ENCODE measurements at places on chromosomes 4 and X.

DNA sequence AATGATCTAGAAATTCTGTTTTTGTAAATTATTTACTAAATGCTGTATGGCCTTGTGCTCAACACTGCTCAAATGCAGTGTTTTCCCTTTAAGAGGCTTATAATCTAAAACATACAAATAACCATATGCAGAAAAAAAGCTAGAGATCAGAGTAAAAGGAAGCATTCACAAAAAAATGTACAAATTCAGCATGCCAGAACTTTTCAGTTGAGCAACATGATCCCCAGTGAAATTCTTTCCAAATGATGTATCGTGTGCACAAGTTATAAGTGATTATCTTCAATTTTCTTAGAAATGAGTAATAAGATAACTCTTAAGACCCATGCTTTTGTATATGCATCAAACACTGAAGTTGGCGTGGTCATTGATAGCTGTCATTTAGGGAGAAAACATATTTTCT is 5.0 kb downstream of the GPC3 start:
- no peak for DNase-seq

DNA sequence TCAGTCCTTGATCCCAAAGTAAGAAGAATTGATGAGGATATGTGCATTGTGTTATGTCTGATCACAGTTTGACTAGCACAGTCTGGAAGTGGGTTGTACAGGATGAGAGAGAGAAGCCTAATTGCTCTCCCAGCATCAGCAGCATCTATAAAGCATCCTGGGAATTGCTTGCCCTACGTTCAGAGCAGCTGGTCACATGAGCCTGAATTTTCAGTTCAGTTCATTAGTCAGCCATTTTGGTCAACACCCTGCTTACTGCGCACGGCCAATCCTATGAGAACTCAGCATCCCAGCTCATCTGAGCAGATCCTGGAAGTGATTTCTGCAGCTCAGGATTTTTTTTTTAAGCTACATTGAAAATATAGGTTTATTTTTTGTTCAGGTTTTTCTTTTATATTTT is at the start of gene RUFY3:
Gene RUFY3, plus strand, starts transcription at position 218 of the 400 bp plus-strand sequence. CDS start 610 bp downstream, outside the sequence.
- DNase-seq: no peak

DNA sequence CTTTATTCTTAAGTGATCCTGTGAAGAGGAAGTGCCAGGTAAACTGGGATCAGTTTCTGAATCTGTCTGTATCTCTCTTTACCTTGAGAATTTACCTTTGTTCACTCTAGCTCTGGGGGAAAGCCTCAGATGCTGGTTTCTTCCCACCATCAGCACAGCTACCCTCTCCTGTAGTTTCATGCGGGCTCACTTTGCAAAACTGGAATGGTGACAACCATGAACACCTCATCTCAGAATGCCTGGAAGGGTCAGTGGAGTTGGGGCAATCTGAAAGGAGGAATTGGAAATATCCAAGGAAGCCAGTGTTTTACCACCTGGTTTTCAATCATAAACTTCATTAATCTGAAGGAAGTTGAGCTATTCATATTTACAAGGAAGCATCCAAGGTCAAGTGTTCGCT is 30.8 kb upstream of the DCX start:
- DNase-seq: no peak

- no peak for DNase-seq
These were observed 24.0 kb upstream of the AFAP1 start for GRCh38 chr4:7963691-7964090.

DNA sequence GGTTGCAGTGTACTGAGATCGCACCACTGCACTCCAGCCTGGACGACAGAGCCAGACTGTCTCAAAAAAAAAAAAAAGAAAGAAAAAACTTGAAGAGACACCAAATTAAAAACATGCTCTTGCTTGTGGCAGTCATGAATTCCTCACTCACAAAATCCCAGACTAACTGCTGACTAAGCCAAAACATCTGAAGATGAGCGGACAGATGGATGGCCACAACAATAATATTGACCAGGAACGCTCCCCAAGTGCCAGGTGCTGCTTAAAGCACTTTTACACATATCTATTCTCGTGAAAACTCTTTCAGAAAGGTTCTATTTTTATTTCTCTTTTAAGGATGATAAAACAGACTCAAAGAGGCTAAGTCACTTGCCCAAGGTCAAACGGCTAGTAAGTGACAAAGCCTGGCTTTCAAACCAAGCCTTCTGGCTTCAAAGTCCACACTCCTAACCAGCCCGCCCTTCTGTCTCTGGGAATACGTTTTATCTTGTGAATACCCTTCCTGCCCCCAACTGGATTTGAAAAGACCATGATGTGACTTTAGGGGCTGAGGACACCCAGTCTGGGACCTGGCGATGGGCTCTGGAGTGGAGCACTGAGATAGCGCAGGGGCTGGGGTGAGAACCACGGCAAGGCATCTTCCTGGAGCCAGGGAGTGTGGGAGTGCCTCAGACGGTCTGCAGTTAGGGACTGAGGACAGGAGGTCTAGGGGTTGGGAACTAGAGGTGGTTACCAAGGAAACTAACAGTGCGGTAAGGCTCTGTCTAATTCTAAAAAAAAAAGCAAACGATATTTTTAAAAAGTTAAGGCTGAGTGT is 9.5 kb upstream of the CXCR3 start:
- no peak for DNase-seq

DNA sequence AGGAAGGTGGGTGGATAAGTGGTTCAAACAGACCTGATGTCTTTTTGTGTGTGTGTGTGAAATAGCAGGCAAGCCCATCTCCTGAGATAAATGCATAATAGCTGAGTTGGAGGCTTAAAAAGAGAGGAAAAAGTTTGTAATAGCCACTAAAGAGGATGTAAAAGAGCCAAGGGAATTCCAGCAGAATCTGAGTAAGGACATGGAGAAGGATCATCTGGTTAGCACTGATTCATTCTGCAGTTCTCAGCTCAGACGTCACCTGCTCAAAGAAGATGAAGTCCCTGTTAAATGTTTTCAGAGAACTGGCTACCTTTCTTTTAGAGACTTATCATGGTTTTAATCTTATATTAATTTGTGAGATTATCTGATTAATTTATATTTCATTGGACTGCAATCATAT is 21.0 kb upstream of the IL13RA2 start:
- DNase-seq: no peak

DNA sequence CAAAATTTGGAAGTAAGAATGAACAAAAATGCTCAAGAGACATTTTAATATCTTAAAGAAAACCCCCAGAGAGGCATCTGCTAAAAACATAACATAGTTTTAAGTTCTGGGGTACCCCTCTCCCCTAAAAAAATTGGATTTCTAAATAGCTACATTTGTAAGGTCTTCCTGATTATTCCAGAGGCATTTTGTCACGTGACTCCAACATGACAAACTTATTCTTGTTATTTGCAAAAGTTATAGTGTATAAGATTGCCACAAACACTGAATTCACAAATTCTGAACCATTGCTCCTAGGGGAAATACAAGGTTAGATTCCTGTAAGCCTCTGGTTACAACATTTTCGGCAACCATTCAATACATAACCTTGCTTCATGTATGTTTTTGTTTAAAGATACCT is 73.4 kb downstream of the COL25A1 start:
- no peak for DNase-seq

DNA sequence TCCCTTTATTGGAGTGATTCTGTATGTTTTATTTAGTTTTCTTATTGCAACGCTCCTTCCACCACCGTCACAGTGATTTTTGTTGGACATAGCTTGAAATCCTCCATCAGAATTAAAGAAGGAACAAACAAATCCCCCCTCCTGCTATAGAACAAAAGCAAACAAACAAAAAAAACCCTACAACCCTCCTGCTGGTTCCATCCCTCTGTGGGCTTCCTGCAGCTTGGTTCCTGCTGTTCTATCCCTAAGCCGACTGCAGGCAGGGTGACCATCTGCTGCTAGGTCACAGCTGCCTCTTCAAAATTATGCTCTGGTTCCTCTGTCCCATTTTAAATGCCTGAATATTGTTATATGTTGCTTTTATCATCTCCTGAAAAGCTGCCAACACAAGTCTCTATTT is 116.8 kb upstream of the AGA start:
- no peak for DNase-seq

DNA sequence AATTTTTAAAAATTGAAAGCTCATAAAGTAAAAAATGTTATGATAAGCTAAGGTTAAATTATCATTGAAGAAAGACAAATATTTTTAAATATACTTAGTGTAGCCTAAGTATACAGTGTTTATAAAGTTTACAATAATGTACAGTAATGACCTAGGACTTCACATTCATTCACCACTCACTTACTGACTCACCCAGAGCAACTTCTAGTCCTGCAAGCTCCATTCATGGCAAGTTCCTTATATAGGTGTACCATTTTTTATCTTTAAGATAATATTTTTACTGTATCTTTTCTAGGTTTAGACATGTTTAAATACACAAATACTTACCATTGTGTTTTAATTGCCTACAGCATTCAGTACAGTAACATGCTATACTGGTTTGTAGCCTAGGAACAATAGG is 112.3 kb upstream of the RADX start:
- DNase-seq: no peak

GRCh38 chr4:109532182-109532581 is 27.9 kb upstream of the MCUB start:
- no peak for DNase-seq

GRCh38 chrX:45756557-45756956 is 555.9 kb upstream of the DIPK2B start:
- DNase-seq: no peak

DNA sequence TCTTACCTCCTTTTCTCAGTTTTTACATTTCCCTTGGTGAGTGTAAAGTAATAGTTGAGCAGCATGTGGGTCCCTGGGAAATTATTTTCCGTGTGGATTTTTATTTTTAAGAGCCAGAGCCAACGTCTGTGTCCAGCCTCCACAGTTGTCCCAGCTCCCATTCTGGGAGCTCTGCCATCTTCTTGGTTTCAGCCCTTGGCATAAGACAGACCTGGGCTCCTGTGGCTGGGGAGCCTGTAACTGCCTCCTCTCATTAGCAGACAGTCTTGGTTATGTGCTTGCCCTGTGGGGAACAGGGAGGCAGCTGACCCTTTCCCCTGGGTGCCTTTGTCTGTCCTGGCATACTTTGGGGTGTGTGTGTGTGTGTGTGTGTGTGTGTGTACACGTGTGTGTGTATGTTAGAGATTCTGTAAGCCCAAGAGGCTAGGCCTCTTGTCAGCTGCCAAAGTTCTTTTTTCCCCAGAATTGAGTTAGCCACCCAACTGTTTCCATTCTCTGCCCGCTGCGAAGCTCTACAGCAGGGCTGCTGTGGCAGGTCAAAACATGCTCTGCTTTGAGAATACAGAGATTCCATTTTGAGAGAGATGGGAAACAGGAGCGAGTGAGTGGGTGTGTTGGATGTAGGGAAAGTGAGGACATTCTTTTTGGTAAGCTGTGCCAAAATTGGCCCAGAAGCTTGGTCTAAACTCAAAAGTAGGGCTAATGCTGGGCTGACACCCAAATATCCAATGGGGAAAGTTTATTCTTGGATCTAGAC is 140.7 kb downstream of the TMEM164 start:
- no peak for DNase-seq

DNA sequence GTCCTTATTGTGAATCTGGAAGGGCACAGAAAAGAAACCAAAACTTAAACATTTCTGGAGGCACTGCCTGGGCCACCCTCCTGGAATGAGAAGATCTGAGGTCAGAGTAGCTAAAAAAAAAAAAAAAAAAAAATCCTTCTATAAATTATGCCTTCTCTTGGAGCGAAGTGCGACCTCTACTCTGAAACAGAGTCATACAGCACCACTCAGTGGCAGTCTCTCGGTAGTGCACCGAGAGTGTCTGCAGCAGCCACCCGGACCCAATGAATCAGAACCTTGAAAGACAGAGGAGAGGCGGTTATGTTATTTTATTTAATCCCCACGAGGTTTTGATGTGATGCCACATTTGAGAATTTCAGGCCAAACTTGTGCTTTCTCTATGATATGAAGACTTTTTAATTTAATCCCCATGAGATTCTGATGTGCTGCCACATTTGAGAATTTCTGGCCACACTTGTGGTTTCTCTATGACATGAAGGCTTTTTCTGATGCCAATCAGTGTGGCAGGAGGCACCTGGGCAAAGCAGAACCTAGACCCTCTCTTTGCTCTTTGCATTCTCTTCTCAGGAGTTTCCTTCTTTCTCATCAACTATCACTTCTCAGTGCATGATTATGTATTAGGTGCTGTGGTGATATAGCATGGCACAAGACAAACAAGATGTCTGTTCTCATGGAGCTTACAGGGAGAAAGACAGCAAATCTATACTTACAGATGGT is 5.6 kb upstream of the CT47C1 start:
- DNase-seq: no peak

GRCh38 chrX:3599802-3600430 is 113.5 kb downstream of the PRKX start:
- DNase-seq: no peak

DNA sequence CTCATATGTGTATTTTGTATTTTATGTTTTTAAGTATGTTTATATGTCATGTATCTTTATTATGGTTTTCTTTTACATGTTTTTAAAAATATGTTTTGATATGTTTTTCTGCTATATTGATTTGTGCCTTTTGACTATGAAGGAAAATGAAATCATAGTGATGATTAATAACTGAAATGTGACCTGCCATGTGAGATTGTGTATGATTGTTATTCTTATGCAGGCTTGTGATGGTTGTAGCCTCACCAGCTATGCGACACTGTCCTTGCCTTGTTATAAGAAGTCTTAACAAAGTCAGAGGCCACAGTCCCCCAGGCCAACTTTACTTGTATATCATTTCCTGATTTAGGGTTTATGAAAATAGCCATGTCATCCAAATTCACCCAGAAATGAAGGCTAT is 83.2 kb downstream of the TMEM131L start:
- DNase-seq: no peak

GRCh38 chr4:42673082-42673425 is 16.1 kb upstream of the ATP8A1 start:
- DNase-seq: no peak

GRCh38 chr4:43243433-43244116 is 351.1 kb downstream of the GRXCR1 start:
- no peak for DNase-seq

DNA sequence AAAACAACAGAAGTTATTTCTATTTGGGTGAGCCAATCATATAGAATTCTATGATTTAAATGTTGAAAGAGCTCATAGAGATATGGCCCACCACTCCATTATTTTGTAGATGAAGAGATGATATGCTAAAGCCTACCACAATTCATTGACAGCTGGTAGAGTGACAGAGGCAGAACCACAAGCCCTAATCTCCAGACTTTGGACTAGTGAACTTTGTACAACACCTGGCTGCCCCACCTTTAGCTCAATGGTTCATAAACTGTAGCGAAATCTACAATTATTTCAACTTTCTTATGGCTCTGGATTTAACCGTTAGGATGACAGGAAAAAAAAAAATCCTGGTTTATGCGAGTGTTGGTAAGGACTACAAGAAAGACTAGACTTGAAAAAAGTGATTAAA is 50.9 kb downstream of the PRKG2 start:
- DNase-seq: no peak

GRCh38 chrX:53281321-53281822 is at the start of gene IQSEC2:
TSS of gene IQSEC2 (minus strand) at chrX:53281584.
- no peak for DNase-seq

DNA sequence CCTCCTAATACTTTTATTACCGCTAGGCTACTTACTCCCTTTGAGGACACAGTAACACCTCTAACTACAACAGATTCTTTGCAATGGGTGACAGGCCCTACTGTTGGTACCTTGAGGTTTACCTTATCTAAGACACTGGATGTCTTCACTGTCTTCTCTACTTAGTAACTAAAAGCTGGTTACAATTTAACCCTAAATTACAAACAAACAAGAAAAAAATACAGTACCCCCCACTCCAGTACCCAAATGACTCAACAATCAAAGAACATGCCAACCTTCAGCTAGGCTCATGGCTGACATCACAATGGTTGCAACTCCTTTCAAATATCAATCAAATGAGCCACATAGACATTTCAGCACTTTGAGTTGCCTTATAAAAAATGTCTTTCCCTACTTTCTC is 198.0 kb downstream of the GUCY2F start:
- DNase-seq: no peak

All from stimulated activated CD8-positive, alpha-beta memory T cell treated with anti-CD3 and anti-CD28 coated beads, Interleukin-4, amount 100 ng/mL, for 4 hours (primary cell).